ENCODE measurements at places on chromosomes 7 and 10.

GRCh38 chr7:44411306-44411705 is 79.2 kb downstream of the NUDCD3 start:
- DNase-seq: no peak

GRCh38 chr10:26969145-26969926 is 108.6 kb upstream of the ABI1 start:
- no peak for DNase-seq

DNA sequence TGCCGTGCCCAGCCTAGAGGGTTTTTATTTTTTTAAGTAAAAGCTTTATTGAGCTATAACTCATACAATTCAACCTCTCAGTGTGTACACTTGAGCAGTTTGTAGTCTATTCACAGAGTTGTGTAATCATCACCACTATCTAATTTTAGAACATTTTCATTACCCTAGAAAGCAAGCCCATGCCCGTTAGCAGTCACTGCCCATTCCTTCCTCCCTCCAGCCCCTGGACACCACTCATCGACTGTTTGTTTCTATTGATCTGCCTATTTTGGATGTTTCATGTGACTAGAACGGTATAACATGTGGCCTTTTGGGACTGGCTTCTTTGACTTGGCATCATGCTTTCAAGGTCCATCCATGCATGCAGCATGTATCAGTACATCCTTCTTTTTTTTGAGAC is 25.7 kb upstream of the SEC61A2 start:
- no peak for DNase-seq

DNA sequence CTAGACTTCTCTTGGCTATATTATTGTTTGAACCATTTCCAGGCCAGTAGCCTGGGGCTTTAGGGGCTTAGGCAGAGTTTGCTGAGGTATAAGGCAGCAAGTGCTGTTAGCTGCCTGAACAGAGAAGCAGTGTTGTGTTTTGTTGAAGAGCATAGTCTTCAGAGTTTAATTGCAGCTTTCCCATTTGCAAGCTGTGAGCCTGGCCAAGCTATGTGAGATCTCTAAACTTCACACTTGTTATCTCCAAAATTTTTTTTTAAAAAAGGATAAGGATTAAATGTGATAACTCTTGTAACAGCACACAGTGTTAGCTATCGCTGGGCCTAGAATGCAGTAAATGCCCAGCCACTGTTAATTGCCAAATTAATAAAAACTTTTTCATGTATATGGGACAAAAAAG is 782.4 kb downstream of the REEP3 start:
- no peak for DNase-seq

DNA sequence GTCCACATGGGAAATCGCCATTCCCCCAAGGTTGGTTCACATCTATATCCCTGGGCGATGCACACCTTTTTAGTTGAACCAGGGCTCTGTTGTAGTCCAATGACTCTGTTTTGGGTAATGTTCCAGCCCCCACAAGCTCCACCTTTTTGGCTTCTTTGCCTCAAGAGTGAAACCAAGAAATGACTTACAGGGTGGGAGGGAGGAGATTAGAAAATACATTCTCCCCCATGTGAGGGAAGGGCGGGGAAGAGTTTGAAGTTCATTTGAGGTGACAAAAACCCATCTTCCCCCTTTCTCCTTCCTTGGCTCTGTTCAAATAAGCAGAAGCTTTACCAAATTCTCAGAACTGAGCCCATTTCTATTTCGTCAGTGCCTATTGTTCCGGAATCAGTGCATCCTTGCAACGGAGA is 82.8 kb downstream of the GATA3 start:
- DNase-seq: no peak

DNA sequence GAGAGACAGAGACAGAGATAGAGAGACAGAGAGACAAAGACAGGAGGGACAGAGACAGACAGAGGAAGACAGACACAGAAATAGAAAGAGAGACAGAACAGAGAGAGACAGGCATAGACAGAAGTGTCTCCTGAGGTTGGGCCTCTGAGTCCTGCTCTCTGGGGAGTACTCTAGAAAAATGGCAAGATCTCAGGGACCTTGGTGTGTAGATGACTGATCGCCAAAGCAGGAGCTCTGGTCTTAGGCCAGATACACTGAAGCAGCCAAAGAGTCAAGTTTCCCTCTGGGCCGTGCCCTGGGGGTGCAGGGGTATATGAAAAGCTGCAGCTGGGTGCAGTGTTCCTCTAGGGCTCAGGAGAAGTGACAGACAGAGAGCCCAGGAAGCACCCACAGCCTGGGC is 176.6 kb upstream of the TNS3 start:
- no peak for DNase-seq

DNA sequence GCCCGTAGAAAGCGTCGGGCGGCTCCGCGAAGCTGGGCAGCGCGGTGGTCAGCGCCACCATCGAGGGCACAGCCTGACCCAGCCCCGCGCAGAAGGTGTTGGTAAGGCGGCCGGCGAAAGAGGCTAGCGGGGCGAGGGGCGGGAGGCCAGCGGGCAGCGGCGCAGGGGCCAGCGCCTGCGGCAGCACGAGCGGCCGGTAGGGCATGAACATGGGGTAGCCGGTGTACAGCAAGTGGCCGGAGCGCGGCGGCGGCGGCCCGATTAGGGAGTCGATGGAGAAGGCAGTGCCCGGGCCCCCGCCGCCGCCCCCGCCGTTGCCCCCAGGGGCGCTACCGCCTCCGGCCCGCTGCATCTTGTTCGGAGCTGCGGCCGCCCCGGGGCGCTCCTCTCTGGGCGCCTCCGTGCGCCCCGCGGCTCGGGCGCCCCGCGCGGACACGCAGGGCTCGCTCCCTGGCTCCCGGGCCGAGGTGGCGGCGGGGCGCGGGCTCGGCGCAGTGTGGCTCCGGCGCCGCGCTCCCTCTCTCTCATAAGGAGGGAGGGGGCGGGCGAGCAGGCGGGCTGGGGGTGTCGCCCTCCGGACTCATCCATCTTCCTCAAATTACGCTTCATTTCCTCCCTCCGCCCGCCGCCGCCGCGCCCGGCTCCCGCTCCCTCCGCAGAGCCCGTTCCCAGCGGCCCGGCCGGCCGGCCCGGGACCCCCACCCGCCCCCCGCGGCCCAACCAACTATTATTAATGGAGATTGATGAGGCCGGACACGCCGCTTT is at the start of gene GBX1:
Gene GBX1 (minus strand): TSS at position 498 of the 765 bp plus-strand sequence. CDS start 146 bp downstream, at position 352.
- DNase-seq: peak; percentile 26

DNA sequence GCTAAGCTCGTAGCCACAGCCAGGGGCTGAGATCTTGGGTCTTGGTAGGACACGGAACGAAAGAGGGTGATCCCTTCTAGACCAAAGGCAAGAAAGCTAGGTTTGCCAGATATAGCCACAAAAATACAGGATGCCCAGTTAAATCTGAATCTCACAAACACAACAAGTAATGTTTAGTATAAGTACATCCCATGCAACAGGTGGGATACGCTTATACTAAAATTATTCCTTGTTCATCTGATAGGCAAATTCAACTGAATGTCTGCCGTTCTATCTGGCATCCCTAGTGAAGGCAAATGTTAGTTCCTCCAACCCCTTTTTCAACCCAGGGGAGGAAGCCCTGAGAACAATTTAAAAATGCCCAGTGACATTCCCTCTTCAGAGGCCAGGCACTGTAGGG is 131.1 kb upstream of the MGMT start:
- no peak for DNase-seq

DNA sequence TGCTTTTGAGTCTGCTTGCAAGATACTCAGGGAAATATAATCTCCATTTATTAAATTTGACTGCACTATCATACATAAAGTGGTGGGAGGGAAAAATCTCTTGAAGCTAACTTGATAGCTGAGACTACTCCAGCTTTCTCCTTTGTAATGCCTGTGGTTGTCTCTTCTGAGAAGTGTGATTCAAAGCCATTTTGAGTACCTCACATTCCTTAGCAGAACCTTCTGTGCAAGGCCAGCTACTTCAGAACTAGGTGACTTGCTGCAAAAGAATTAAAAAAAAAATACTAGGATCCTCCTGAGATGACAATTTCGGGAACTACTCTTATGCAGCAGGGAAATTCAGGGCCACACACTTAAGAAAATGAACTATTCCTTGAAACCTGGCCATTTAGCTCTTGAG is 294.8 kb downstream of the MDFIC start:
- DNase-seq: no peak

DNA sequence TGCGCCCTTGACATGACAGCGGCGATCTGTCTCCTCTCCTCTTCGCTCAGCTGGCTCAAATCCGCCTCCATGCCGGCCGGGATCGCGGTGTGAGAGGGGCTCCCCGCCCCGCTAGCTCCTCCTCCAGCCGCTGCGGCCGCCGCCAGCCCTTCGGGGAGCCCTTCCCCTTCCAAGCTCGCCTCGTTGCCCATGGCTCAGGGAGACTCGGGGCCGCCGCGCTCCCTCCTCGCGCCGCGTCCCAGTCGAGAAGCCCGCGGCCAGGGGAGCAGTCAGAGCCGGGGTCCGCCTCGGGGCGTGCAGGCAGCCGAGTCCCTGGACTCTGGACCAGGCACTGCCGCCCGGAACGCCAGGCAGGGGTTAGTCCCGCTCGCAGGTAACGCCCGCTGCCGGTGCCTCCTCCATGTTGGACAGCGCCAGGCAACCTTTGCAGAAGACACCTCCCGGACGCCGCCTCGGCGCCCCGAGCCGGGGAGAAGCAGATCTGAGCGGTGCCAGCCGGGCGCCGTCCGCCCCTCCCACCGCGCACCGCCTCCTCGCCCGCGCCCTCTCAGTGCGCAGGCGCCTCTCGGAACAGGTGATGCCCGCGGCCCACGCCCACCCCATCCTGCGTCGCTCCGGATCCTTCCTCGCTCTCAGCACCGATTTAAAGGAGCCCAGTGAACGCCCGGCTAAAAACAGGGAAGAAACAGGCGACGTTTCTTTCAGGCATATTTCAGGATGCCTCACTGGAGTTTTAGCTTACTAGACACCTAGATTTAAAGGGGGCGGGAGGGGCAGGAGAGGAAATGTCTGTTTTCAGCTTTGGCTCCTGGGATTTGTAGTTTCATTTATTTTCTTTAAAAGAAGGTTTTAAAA is at the start of gene PCLO:
Gene PCLO (minus strand): TSS at position 483 of the 855 bp plus-strand sequence. CDS start 292 bp downstream, at position 191.
- DNase-seq: peak; percentile 92

DNA sequence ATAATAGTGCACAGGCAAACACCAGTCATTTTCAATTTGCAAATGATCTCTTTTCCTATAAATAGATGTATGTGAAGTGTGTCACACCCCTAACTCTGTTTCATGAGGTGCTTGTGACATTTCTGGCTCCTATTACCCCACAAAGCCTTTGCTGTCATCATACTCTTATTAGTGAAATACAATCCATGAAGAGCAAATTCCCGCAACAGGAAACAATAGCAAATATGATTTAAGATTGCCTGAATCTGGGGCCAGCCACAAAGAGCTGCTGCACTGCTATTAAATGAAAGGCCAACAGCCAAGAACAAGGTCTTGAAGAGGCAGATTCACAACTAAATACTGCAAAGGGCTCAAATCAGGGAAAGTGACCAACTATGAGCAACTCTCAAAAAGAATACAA is 96.3 kb upstream of the CAV2 start:
- no peak for DNase-seq

- no peak for DNase-seq
These were observed 148.5 kb downstream of the PTPN20 start for GRCh38 chr10:47059606-47060311.

DNA sequence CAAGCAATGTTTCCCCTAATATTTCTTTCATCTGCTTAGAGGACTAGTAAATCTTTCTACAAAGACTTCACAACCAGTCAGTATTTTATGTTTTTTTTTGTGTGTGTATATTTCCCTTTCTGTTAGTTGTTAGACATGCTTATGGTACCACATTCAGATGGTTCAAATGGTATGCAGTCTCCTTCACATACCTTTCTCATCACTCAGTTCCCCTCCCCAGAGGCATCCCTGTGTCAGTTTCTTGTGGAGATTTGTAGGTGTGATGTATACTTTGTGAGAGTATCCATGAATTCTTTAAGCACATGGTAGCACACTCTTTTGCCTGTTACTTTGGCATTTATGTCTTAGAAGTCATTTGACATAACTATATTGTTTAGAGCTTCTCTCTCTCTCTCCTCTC is 4.4 kb downstream of the ZNF485 start:
- DNase-seq: no peak

DNA sequence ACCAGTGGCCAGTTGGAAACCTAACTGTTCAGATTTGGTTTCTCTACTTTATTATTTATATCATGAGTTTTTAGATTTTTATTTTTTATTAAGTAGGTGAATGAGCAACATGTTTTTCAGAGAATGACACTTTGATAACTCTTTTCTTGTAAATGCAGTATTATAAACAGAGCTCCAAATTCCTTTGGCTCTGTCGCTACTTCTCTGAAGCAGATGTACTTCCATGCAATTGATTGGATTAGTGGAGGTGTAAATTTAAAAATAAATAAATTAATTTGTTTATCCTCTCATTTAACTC is 34.3 kb upstream of the ICA1 start:
- DNase-seq: no peak

- DNase-seq: no peak
These were observed 20.8 kb downstream of the GRM3 start for GRCh38 chr7:86664486-86664885.

DNA sequence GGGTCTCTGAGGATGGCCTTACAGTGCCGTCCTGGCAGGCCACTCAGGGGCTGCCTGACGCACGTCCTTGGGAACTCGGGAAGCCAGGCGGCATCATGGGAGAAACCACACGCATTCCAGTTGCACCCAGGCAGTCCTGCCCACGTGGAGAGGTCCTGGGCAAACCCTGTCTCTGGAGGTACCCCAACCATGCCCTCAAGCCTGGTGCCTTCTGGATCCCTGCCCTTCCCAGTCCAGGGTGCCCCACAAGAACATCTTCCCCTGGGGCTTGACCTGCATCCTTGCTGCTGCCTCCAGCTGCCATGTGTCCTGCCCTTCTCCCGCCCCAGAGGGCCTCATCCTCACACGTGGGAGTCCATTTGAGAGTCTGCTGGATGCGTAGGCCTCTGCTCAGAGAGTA is 200.3 kb upstream of the PPP2R2D start:
- DNase-seq: no peak
